Psoas muscle (tissue), 8 donors: ENCODE measurements at places on chromosomes 3 and 15. TPM values are rescaled to one million over a fixed set of nuclear protein-coding genes. Genes with fewer than 3 reads are reported as not detected.

- no peak for DNase-seq
Measured at GRCh38 chr15:74589826-74590225, 25.8 kb upstream of the CLK3 start.

GRCh38 chr3:171066206-171066605 is 39.7 kb upstream of the SLC2A2 start:
- DNase-seq: no peak

BFSP2 gene
- total RNA-seq: not detected

DNA sequence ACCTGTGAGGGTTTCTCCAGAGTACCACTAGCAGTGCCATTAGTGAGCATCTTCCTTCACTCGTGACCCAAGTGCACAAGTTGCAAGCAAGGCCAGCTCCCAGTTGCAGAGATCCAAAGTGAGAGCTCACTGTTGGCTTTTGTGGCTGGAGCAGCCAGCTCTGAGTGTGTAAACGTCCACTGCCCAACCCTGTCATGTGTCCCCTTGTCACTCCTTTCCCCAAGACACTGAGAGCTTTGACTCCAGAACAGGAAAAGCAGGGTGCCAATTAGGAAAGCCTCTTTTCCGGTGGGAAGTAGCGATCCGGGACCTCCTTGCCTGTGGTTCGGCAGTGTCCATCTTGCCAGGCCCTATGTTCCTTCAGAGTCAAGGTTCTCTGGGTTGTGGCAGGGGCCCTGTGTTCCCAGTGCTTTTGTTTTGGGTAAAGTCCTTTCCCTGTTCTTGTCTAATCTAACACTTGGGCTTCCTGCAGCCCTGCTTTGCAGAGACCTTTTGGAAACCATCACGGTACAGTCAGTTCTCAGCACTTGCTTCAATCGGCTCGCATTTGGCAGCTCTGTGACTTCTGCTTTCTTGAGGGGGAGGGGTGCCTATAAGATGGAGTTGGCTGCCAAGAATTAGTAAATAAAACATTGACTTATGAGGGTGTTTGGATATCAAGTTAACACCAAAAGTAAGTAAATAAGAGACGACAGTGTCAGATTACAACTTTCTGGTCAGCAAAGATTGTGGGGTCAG is 90.5 kb downstream of the DNASE1L3 start:
- DNase-seq: no peak

EPHA3 gene
- total RNA-seq: 0.40 TPM

DNA sequence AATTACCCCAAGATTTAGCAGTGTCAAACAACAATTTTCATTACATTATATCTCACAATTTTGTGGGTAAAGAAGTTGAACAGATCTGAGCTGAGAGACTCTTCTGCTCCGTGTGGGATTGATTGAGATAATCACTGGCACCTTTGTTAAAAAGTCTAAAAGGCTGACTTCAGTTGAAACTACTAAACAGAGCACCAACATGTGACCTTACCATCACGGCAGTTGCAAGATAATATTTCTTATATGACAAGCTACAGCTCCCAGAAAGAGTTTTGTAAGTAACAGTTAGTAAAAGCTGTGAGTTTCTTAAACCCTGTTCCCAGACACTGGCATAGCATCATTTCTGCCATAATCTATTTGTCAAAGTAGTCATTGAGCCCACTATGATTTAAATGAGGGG is 25.0 kb downstream of the CGGBP1 start:
- DNase-seq: no peak

ALDH1A3 gene
- total RNA-seq: 8.5 TPM

KBTBD13 gene
- total RNA-seq: 1.3 TPM

- DNase-seq: no peak
Measured at GRCh38 chr3:18825665-18826064, 322.6 kb upstream of the KCNH8 start.

VPS39 gene
- total RNA-seq: 47.8 TPM

GRCh38 chr15:84817466-84818081 is 418 bp downstream of the ALPK3 start:
- DNase-seq: no peak

- no peak for DNase-seq
Measured at GRCh38 chr15:40925863-40926658, 3.1 kb upstream of the DLL4 start.

- DNase-seq: no peak
Measured at GRCh38 chr15:39874890-39875549, 45.0 kb downstream of the GPR176 start.

WDR93 gene
- total RNA-seq: not detected

- no peak for DNase-seq
Measured at GRCh38 chr15:52143873-52144272, 31.3 kb upstream of the BCL2L10 start.

GRCh38 chr3:41575724-41576123 is 376.4 kb downstream of the CTNNB1 start:
- DNase-seq: no peak

GRCh38 chr3:184659797-184660301 is 52.0 kb downstream of the MAGEF1 start:
- peak; percentile 35 for DNase-seq

DNA sequence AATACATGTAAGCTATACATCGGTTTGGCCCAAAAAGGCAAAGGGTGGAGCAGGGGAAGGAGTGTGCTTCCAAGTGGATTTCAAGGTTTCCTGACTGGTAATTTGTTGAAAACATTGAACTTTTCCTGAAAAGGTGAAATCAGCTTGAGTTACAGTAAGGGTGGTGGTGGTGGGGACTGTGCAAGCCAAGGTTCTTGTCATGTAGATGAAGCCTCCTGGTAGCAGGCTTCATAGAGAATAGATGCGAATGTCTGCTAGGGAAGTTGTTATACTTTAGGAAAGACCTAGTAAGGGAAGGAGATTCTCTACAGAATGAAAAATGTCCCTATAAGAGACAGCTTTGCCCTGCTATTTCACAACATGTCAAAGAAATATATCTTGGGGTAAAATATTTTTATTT is 528.2 kb upstream of the CBLB start:
- DNase-seq: no peak

DNA sequence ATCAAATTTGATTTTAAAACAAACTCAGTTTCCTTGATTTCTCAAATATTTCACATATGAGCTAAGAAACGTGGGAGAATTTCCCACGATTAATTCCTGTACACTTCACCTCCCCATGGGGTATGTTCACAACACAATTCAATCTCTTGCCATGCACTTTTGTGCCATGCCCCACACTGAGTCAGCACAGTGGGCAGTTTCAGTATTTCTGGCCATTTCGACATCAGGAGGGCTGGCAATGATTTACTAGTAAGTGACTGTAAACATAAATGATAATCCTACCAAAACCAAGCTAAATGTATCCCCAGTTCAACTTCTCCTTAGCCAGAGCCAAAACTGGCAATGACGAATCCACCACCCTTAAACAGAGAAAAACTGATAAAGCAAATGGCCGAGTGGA is 293.6 kb downstream of the FGF12 start:
- DNase-seq: no peak

GRCh38 chr3:45585371-45585770 is 9.2 kb upstream of the LIMD1 start:
- DNase-seq: no peak

- peak; percentile 81 for DNase-seq
Measured at GRCh38 chr15:68210821-68211655, 5.9 kb upstream of the CALML4 start.

GABRA5 gene
- not detected for total RNA-seq

CLDN18 gene
- total RNA-seq: not detected

GRCh38 chr3:98986073-98986472 is 84.6 kb upstream of the DCBLD2 start:
- DNase-seq: no peak

C3orf85 gene
- not detected for total RNA-seq

DNA sequence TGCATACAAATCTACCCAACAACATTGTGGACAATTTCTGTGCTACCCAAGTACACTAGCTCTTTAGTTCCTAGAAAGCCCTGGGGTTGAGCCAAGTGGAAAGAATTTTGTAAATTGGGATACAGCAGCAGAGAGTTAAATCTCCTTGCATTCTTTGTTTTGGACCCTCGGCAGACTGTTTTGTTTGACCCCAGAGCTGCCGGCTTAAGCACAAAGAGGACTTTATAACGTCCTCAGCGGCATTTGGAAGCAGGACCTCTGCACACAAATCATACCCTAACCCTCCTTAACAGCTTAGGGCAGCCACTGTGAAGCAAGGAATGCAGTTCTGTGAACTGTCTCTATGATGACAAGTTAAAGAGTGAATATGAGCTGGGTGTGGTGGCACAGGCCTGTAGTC is 415.3 kb downstream of the CNTN4 start:
- DNase-seq: no peak

DNA sequence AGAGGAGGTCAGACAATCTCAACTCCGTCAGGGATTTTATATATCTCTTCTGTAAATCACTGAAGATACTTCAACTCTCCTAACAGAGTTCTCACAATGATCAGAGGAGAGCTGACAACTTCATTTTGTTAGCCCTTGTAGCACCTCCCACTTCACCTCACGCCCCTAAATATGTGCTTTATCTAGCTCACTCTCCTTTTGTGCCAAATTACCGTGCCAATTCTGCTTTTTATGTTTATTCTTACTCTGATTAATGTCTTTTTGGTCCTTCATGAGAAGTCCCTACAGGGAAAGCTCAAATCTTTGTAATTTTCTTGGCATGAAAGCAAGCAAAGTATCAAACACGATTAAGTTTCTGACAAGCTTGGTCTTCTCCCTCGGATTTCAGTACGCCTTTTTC is 636.1 kb upstream of the NAALADL2 start:
- no peak for DNase-seq

DNA sequence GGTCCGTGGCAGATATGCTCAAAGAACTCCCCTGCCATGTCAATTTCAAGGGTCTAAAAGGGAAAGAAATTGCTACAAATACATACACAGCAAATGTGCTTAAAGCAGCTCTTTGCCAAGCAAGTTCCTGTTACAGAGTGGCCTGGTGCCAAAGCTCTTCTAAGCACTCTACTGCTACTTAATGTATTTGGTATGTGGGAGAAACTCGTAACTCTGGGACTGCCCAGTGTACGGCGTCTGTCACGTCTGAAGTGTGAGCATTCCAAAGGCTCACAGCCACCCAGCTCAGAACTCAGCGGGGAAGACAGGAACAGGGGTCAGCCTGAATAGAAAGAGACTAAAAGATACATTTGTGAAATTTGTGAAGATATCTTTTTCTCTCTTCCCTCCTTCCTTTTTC is 54.6 kb downstream of the RBMS3 start:
- peak; percentile 67 for DNase-seq

- no peak for DNase-seq
Measured at GRCh38 chr3:37912052-37912733, 50.5 kb downstream of the CTDSPL start.

GRCh38 chr3:12868039-12869034 is 27.0 kb upstream of the RPL32 start:
- DNase-seq: peak; percentile 85

DLG1 gene
- total RNA-seq: 52.7 TPM

- no peak for DNase-seq
Measured at GRCh38 chr3:43503067-43503728, 118.6 kb downstream of the ANO10 start.

DNA sequence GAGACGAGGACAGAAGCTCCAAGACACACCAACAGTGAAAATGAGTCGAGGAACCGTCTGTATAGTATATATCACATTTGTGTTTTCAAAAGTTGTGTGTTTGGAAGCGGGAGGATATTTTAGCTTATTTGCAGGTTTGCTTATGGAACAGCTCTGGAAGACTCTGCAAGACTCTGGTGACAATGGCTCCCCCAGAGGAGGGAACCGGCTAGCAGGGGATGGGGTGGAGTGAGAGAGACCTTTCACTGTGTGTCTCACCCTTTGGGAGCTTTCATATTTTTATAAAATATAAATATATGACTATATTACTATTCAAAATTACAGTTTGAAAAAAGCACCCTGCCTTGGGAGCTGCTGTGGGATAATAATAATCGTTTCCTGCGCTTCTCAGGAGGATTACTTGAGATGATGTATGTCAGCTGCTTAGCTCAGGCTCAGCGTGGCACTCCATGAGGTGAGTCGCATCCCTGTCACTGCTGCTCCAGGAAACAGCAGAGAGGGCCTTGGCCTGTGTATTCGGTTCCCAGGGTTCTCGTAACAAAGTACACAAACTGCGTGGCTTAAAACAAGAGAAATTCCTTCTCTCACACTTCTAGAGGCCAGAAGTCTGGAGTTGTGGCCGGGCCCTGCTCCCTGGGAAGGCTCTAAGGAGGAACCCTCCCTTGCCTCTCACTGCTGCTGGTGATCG is 183.9 kb downstream of the FAM43A start:
- no peak for DNase-seq

DNA sequence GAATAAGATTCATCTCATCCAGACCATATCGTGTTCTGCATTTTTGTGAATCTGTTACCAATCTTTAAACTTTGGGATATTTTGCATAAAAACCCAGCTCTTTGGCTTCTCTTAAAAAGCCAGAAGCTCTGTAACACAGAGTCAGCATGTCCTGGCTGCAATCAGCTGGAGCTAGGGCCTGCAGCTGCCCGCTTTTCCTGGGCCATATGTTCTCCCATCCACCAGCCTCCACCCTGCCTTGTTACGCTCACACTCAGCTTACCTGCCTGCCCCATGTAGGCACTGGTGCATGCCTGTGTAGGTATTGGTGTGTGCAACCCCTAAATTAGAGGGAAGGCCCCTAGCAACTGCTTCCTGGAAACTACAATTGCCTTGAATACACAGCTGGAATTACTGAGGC is 48.2 kb downstream of the CRYGS start:
- no peak for DNase-seq

- no peak for DNase-seq
Measured at GRCh38 chr15:58491499-58492202, 59.9 kb downstream of the LIPC start.

DNA sequence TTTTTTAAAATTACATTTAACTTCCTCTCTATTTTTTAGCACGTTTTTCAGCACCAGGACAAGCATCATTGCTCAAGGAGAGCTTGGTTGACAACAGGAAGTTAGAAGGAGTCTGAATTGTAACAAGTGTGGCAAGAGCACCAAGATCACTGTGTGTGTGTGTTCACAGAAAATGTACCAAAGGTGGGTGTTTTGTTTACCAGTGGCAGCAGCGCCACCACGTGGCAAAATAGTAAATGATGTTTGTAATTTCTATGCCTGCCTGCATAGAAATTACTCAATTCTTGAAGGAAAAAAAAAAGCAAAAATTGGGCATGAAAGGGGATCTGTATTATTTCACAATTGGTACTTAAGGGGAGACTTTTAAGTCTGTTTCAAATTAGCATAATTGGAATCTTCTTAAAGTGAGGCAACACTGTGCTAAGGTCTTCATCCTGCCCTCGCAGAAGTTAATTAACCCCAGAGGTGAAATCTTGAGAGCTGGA is 7.4 kb upstream of the U2SURP start:
- peak; percentile 71 for DNase-seq

ZSCAN2 gene
- total RNA-seq: 3.3 TPM

- no peak for DNase-seq
Measured at GRCh38 chr15:69744391-69745162, 292.0 kb downstream of the RPLP1 start.

- DNase-seq: no peak
Measured at GRCh38 chr3:122353215-122353614, 28.2 kb downstream of the CSTA start.

- DNase-seq: no peak
Measured at GRCh38 chr3:107208100-107208499, 169.1 kb upstream of the CCDC54 start.

OR4F15 gene
- total RNA-seq: not detected

- no peak for DNase-seq
Measured at GRCh38 chr3:12230877-12231276, 58.0 kb upstream of the PPARG start.

- no peak for DNase-seq
Measured at GRCh38 chr3:80993241-80993945, 768.1 kb downstream of the GBE1 start.
